ENCODE measurements at places on chromosomes 2 and 18.

- DNase-seq, result no peak
These were observed 51.1 kb downstream of the MYO1B start for GRCh38 chr2:191296083-191297006.

DNA sequence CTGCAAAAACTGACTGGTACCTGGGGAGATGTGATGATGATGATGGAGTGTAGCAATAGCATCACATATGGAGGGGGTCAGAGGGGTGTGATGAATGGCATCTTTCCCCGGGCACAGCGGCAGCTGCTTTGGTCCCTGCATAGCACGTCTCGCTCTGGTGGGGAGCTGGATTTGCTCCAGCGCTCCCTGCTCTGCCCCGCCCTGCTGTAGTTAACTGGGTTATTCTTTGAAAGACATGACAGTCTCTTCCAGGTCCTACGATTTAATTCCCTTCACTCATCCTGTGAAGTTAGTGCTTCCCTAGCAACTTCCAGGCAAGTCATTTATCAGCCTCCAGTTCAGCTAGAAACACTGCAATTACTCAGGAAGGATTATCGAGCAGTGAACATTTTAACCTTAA lies 463.1 kb downstream of the TSN start:
- DNase-seq, result no peak

DNA sequence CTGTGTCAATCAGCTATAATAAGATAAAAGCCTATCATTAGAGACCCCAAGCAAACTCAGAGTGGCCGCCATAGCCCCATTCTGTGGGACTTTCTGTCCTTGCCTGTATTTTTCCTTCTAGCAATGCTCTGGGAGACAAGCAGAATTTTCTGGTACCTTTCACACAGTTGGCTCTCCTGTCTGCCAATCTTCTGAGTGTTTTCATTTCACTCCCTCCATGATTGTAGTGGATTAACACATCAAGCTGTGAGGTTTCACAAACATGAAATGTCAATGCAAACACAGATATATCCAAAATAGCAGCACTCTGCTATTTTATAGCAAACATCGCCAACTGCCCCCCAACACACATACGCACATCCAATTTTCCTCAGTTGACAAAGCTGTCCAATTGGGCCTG lies 64.9 kb downstream of the C1D start:
- no peak for DNase-seq

DNA sequence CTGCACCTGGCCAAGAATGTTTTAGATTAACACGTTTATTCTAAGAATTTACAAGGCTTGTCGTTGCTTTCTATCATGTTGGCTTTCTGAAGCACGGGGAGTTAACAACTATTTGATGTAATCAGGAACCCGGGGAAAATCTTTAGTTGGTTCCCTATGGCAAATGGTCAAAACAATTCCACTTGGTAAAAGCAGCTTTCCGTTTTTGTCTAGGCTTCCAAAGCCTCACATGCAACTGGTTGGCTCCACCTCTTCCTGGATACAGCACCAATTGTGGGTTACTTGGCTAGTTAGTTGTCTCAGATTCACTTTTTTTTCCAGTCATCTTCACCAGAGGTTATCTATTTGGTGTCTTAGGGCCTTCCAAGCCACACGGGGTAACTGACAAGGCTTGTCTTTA lies 2.8 kb downstream of the COLEC12 start:
- DNase-seq, result no peak

DNA sequence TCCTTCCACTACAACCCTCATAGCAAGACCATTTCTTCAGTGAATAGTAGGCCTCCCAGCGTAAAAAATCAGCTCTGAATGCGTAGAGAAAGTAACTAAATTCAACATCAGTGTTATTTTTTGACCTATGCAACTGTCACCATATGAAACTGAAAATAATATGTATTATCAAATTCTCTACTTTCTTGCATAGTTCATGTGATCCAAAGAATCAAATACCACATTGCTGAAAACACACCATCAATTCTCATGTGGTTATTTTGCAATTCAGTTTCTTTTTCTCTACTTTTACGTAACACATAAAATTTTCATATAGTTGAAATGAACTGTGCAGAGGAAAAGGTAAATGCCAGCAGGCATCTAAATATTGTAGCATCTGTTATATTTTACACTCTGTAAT lies 208.5 kb upstream of the SPOPL start:
- DNase-seq, result no peak

DNA sequence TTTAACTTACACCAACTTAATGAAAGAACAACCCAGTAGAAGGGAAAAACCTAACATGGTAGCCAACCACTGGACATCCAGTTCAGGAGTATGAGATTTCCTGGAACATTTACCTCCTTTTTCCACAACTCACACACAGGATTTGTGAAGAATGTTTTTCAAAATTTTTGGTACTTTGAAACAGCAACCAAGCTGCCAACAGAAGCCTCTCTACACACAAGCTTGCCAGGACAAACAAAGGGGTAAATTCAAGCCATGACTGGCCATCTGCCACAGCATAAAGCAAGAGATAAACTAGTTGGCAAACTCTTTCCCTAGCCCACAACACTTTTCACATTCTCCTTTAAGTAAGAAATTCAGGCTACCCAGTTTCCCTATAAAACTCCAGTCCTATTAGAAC lies 21.4 kb downstream of the MGAT4A start:
- DNase-seq, result no peak

GRCh38 chr2:68964282-68964681 lies 10.2 kb upstream of the GKN1 start:
- no peak for DNase-seq

DNA sequence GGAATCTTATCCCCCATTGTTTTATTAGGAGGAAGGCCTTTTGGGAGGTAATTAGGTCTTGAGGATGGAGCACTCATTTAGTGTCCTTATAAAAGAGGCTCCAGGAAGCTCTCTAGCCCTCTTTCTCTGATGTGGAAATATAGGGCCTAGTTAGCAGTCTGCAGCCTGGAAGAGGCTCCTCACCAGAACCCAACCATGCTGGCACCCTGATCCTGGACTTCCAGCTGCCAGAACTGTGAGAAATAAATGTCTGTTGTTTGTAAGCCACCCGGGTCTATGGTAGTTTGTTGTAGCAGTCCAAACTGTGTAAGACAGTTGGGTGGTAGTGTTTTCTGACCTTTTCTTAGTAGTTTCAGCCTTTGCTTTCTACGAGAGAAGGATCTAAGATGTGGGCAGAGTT lies 100.7 kb downstream of the KIAA1328 start:
- no peak for DNase-seq

DNA sequence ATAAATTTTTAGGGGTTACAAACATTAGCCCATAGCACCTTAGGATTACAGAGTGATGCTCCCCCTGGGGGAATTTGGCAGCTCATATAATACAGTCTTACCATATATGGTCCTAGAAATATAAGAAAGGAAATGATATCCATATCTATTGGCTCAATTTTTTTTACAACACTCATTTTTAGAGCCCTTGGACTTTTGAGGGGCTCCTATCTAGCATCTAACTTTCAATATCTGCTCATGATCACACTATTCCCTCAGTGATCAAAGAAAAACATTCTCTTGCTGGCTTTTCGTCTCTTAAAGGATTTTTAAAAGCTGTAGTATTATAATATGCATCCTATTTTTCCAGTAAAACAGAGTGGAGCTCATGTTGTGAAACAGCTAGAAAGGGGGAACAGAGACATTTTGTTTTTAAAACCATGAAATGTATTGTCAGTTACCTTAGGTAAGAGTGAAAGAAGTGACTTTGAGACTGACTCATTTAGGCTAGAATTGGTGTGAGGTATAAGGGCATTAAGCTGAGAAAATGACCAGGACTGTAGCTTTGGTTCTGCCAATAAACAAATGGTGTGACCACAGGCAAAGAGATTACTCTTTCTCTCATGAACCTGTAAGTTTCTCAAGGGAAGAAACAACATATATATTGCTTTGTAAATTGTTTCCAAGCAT lies 65.8 kb downstream of the ALPK2 start:
- no peak for DNase-seq
